ENCODE measurements at places on chromosomes 7 and 10.

DNA sequence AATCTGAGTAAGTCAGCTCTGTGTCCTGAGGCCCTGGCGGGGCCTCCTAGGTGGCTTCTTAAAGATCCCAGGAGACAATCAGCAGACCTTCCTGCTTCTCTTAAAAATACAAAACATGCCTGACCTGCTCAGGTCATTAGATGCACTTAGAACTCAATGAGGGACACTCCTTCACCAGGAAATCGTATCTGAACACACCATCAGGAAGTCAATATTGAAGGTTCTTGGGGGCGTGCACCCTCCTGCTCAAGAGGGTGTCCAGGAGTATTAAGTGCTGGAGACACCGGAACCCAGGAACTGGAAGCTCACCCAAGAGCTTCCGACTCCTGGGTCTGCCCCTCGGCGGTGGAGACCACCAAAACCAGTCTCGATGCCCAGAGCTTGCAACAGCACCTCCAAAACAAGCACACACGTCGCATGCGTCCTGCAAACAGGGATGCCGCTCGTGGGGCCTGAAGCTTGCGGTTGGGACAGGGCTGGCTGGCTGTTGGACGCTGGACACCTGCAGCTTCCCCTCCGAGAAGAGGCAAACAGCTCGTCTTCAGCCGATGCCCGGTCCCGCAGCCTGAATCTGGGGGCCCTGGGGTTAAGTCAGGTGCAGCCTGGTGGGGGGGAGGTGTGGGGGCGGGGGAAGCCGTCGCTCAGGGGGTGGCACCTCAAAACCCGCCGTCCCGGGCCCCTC is 803 bp downstream of the RAPGEF5 start:
- no peak for DNase-seq

DNA sequence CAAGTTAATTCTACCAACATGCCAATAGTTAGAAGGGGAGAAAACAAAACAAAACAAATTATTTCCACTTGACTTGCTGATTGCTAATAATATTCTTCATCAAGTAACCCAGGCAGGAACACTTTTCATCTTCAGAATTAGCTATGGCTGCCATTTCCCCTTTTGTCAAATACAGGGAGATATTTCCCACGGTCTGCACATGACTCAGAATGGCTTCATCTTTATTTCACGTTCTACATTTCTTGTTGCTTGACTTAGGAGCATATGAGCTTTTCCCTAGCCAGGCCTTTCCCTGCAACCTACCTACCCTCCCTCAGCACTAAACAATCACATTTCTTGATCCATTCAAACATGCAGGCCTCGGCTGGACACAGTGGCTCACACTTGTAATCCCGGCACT is 6.5 kb downstream of the CPVL start:
- DNase-seq = no peak

DNA sequence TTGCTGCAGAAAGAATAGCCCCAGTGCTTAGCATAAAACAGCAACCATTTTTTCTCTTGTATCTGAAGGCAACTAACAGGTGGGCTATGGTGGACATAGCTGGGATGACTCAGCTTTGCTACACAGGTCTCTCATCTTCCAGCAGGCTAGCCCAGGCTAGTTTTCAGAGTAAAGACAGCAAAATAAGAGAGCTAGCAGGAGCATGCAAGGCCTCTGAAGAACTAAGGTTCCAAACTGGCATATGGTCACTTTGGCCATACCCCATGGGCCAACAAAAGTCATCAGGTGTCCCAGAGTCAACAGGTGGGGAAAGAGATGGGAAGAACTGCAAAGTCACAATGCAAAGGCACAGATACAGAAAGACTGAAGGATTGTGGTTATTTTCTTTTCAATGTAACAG is 571.6 kb upstream of the MGMT start:
- DNase-seq = no peak

DNA sequence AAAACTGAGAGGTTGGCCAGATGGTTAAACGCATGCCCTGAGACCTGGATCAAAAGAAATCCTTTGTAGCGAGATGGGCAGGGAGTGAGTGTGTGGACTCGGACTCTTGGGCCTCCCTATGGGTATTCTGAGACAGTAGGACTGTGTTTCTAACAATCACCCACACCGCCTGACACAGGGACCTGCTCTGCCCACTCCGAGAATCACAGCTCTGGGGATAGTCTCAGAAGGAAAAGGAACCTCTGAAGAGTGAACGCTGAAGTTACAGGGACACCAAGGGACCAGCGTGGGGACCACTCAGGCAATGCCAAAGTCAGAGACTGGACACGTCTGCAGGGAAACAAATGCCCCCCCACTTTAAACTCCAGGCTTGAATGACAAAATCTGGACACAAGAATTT is 242.1 kb upstream of the TCERG1L start:
- DNase-seq = no peak

- DNase-seq = no peak
Observed at GRCh38 chr7:129143724-129144094, 798 bp upstream of the TSPAN33 start.

DNA sequence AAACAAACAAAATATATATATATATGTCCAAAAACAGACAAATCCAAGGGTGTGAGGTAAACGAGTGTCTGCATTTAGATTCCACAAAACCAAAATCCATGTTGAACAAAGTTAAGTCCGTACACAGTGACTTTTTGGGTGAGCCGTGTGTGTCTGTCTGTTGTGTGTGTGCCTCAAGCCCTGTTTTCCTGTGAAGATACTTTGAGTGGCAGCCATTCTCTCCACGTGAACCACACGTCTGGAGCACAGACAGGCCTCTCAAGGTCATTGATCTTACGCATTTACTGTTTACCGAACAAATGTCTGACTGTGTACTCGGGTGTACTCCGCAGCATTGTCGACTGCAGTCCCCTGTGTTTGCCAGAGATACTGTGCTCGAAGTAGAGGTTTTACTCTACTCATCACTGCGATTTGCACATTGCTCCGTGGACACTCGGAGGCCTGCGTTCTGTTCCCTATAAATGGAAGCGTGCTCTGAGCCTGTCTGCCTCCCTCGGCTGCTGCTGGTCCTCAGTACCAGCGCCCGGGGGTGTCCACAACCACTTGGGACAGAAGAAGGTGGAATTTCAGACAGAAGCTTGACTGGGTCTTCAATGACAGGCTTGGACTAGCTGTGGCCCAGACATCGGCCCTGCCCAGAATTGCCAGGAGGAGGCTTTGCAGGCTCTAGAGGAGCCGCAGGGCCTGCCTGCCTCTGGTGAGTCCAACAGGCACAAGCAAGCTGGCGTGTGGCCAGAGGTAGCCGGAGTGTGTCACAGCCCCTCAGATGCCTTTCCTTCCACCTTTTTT is 22.1 kb downstream of the CYP17A1 start:
- no peak for DNase-seq

DNA sequence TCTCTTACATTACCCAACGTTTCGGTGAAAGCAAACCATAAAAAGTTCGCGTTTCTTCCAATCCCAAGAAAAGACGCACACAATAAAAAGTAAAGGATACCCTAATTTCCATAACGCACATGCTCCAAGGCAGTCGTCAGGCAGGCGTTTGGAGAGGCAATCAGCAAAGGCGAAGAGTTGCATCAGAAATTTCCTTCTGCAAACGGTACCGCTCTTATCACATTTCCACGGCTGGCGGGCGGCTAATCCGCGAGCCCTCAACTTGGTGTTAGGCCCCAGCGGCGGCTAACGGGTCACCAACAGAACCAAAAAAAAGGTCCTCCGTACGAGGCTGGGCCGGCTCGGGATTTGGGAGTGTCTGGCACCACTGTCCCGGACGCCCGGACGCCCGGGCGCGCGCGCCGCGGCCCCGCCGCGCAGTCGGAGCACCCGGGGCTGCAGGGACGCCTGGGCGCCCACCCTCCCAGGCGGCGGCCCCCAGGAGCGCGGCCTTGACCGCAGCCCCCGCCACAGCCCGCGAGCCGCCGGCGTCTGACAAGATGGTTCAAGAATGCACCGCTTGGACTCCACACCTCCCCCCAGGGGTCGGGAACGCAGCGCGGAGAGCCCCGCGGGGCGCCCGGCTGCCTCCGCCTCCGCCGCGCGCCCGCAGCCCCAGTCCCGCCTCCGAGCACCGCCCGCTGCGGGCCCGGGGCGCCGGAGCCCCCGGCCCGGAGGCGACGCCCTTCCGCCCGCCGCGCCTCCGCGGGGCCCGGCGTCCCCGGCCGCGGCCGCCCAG is 9.8 kb upstream of the GRB10 start:
- DNase-seq = no peak

- no peak for DNase-seq
Observed at GRCh38 chr7:4115442-4115841, 566.7 kb upstream of the FOXK1 start.

DNA sequence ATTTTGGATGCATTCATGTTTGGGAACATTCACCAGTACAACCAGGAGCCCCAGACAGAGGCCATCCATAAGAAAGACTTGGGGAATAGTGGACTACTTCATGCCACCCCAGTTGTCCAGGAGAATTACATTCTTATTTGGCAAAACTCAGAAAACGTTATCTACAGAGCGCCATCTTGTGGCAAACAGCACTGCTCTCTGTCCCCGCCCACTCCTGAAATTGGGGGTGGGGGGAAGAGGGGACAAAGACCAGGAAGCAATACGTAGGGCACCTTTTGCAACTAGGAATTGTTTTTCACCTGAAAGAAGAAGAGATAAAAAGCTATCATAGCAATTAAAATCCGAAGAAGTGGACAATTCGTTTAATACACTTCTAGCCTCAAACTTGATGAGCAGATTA is 134.6 kb upstream of the MGMT start:
- no peak for DNase-seq

DNA sequence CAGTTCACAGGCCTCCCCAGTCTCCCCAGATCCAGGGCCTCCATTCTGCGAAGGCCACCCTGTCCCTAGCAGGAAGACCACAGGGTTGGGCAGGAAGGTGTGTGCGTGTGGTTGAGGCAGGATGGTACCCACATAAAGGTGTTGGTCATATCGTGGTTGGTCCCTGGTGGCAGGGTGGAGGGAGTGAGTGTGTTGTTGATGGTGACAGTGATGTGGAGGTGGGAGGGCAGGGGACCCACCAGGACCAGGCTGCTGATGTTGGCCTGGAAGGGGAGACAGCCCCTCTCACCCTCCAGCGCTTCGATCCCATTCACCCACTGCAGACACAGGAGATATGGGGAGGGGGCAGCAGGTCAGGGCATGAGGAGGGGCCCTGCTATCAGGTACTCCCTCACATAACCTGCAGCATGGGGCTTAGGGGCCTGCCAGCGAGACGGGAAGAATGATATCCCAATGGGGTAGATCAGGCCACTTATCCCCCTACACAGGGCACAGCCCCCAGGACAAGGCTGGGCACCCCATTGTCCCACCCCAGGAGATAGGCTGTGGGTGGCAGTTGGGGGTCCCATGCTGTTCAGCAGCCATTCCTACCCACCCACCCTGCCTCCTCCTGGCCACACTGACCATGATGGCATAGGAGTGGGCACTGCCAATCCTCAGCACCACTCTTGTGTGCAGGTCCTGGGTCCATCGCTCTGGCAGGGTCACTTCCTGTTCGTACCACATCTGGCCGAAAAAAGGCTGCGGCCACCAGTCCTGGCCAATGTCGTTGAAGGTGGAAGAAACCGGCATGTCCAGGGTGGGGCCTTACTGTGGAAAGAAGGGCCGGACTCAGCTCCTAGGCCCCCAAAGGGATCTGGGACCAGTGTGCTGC is 69.0 kb upstream of the ZNF479 start:
- DNase-seq = no peak

GRCh38 chr7:103341466-103341865 is 3.1 kb downstream of the DNAJC2 start:
- DNase-seq = no peak

DNA sequence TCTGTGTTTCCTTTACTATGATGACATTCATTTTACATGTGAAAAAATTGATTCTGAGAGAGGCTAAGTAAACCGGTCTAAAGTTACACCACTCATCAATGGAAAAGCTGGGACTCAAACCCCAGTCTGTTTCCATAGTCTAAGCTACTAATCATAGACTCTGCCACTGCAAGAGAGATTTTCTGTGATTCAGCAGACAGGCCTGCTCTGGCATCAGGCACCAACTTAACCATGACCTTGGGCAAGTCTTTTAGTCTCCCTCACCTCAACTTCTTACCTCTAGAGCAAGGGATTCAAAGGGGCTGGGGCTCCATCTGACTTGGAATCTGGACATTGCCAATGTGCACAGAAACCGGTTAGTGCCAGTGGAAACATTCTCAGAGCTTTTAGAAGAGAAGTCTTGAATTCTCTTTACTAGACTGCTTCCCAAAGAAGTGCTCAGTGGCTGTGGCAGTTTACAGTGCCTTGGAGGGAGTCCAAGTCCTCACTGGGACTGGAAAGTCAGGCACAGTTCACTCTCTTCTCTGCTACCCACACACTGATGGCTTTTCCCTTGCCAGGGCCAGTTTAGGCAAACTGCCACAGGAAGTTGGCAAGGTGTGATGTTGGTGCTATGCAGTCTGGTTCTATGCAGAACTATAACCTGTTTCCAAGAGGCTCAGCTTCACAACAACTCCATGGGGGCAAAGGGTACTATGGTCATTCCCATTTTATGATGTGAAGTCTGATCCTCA is 4.5 kb upstream of the BLNK start:
- DNase-seq = no peak

GRCh38 chr7:132300599-132301277 is 275.5 kb downstream of the PLXNA4 start:
- DNase-seq = no peak

DNA sequence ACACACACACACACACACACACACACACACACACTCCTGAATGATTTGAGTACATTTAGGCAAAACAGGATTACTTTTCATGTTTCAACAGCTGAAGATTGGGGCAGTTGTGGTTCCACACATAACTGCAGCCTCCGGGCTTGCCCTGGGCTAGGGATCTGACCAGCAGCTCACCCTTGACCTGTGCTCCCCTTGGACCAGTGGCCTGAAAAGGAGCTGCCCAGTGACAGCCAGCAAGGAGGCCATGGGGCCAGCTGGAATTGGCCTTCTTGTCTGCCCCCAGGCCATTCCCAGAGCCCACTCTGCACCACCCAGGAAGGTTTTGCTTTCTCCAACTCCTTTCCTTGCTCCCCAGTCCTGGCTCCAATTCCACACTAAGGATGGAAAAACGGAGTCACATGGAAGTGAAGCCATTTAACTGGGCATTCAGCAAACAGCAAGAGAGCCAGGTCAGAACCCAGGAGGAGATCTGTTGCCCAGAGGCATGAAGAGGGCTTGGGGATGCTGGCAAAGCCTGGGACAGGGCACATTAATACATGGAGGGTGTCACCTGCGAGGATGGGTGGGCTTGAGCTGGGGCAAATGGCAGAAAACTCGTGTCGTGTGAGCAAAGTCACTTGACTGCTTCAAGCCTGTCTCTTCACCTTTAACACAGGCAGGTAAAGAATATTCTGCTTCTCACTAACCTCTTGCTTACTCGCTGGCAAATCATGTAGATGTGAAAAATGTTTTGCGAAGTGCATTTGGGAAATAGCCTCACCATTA is 61.5 kb upstream of the GDF10 start:
- no peak for DNase-seq
